ENCODE measurements at places on chromosomes 12 and 14.
A peak's percentile ranks its signal among the peaks of the same experiment; 100 is the strongest.

GRCh38 chr14:54651649-54652048 lies 84.7 kb downstream of the SAMD4A start:
- DNase-seq: no peak

- no peak for DNase-seq
These were observed 51.6 kb downstream of the PPP4R4 start for GRCh38 chr14:94225460-94226378.

- DNase-seq: no peak
These were observed 95.0 kb downstream of the RFLNA start for GRCh38 chr12:124389725-124390441.

DNA sequence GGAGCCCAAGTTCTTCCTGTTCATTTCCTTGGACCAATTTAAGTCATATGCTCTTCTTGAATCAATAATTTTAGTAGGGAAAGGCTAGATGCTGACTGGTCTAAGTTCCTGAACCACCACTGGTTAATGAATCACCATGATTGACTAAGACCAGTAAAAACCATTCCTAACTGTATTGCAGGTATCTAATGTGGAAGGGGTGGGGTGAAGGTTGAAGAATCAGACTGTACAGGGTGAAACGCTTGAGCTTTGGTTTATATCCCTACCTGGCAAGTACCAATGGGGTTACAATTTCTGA lies 100.1 kb downstream of the DYRK2 start:
- DNase-seq: no peak

GRCh38 chr12:45285717-45286116 lies 69.8 kb downstream of the ANO6 start:
- DNase-seq: no peak

DNA sequence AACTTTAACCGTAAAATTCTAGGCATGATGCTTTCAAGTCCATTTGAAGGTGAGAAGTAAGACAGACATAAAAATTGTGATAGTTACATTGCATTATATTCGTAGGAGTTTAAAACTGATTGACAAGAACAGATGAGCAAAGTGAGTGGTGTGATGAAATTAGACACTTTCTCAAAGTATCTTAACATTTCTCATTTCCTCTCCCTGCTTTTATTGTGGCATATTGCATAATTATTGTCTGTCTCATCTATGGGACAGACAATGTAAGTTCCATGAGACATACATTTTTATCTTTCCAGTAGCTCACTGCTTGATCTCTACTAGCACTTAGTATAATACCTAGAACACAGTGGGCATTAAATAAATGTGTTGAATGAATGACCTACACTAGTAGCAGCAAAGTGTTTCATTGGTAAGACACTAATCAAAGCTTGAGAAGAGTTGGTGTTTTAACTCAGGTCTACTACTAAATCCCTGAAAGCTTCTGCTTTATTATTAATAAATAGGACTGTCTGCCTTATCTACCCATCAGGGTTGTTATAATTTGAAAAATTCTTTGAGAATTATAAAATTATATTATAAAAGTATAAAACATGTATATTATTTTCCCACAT lies 19.0 kb downstream of the A2M start:
- no peak for DNase-seq

GRCh38 chr12:79934281-79935020 lies 446 bp downstream of the PPP1R12A start:
- no peak for DNase-seq

DNA sequence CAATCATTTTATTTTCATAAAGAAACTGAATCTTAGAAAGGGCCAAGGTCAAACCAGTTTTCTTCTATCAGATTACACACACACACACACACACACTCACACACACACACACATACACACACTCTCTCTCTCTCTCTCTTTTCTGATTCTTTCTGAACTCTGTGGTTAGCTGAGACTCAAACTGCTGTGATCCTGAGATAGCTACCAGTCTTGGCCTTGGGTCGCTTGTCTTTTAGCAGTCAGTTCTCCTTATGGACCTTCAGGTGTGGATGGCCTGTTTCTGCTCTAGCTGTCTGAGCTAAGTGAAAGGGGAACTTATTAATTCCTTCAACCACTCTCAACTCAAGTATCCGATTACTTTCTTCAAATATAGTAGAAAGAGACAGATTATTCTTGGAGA lies 145.1 kb downstream of the GRIP1 start:
- no peak for DNase-seq

DNA sequence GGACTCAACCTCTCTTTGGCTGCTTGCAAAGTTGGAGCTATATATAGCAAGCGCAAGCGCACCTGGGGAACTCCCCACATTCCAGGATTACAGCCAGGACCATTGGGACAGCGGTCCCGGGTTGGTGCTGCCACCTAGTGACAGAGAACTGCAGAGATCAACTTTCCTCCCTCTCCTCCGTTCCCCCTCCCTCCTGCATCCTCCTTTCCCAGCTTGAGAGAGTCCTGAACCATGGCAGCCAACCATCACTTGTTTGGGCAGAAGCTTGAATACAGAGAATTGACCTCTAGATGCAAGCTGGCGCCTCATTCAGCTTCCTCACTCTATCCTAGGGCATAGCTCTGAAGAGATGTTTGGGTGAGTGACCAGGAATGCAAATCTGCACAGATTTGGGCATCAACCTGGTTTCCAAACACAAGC lies 17.4 kb upstream of the FLVCR2 start:
- peak; percentile 77 for DNase-seq

DNA sequence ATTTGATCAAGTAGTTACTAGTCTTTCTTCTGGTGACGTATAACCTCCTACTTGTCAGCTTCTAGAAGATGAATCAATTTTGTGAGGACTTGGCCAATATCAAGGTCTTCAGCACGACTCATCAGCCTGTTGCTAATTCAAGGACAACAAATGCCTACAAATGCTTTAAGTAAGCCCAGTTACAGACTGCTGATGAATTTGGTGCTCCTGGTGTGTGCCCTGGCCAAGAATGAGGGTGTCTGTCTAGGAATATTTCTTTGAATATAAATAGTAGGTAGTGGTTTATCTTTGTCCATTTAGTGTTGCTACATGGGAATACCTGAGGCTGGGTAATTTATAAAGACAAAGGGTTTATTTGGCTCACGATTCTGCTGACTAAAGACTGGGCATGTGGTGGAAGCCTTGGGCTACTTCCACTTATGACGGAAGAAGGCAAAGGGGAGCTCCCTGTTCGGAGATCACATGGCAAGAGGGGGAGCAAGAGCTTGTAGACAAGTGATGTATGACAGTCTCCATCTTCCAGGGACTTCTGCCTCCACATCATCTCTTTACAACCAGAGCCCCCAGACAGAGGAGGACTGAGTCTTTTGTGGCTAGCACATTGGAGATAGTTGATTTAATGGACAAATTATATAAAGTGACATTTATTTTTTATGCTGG lies 180.2 kb downstream of the CRADD start:
- DNase-seq: no peak

GRCh38 chr12:58481811-58482210 lies 438.5 kb downstream of the LRIG3 start:
- no peak for DNase-seq

GRCh38 chr14:75242546-75243273 lies 35.9 kb upstream of the FOS start:
- DNase-seq: no peak

All from aorta (tissue), 5 donors.